ENCODE measurements at places on chromosomes 1 and 21.

DNA sequence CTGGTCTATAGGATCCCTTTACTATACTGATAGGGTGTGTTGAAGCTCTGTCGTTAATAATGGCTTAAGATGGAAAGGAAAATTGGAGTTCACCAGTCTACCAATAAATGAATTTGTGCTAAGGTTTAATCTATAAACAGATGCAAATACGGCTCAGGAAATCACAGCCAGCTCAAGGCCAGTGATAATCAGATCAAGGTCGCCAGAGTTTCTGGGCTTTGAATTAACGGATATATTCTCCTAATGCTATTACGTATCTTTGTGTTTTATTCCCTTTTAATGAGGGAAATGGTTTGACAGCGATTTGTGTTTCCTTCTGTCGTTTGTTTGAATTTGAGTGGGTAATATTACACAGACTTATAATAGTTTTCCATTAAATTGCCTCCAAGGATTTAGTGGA lies 279.6 kb downstream of the BACH1 start:
- no peak for DNase-seq

GRCh38 chr1:171611306-171611705 lies 10.7 kb upstream of the MYOCOS start:
- DNase-seq = no peak

DNA sequence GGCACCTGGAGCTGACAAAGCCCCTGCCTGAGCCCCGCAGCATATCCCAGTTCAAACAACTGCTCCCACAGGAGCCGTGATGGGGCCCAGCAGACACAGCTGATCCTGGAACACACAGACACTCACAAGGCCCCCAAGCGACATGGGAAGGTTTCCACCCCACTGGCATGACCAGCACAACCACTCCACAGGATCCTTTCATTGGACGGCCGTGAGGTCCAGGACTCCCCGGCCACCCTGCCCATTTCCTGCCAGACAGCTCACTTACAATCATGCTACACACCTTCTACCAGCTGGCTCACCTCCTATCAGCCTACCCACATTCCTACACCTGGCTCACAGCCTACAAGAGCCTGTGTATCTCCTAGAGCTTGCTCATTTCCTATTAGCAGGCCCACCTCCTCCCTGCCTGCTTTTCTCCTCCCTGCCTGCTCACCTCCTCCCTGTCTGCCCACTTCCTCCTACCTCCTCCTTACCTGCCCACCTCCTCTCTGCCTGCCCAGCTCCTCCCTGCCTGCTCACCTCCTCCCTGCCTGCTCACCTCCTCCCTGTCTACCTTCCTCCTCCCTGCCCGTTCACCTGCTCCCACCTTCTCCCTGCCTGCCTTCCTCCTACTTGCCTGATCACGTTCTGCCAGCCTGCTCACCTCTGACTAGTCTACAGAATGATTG lies 73.9 kb downstream of the MATN1 start:
- no peak for DNase-seq

DNA sequence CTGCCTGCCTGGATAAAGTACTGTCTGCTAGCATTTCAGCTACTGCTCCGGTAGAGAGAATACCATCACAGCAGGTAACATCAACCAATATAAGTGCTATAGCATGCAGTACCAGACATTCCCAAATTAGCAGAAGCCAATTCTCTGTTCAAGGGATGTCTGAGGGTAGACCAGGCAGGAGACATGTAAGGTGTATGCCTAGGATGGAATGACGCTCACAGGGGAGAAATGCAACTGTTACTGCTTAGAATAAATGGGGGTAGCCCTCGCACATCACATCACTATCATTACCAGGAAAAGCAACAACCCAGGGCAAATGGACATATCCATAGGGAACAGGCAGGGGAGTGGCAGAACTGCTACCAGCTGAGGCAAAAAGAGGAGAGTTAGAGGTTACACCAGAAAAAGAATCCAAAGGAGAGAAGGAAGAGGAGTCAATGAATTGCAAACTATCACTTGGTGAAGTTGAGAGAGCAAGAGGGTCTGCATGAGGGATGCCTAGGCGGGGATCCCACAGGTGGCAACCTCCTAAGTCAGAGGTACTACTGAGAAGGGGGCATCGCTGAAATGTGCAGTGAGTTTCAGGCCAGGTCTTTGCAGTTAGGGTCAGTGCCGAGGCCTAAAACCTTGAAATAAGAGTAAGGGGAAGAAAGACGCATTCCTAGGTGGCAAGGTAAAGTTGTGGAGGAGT lies 1.1 kb downstream of the UBE2Q1 start:
- no peak for DNase-seq

- DNase-seq = no peak
Measured at GRCh38 chr1:67431156-67431765, 1.1 kb upstream of the SERBP1 start.

DNA sequence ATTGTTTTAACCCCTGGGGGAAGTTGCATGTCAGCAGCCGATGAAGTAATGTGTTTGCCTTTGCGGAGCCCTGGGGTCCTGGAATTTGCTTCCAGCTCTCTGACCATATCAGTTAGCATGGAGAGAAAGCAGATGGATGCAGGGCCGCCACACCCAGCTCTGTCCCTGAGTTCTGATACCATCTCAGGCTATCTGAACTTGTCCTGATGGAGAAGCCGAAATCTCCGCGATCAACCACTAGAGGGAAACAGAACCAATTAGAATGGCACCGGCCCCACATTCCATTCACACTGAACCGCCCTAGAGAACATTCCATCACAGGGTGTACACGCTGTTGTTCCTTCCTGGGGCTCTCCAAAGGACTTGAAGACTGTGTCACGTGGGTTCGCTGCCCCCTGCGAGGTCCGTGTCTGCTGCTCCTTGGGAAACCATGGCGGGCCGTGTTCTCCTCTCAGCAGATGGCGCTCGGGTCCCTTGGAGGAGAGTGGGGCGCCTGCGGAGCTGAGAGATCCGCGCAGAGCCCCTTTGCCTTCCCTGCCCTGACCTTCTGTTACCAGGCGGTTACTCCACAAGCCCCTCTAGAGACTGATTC lies 75.4 kb downstream of the ABCA4 start:
- no peak for DNase-seq

- DNase-seq = no peak
Measured at GRCh38 chr1:156481527-156481926, 19.0 kb downstream of the MEF2D start.

DNA sequence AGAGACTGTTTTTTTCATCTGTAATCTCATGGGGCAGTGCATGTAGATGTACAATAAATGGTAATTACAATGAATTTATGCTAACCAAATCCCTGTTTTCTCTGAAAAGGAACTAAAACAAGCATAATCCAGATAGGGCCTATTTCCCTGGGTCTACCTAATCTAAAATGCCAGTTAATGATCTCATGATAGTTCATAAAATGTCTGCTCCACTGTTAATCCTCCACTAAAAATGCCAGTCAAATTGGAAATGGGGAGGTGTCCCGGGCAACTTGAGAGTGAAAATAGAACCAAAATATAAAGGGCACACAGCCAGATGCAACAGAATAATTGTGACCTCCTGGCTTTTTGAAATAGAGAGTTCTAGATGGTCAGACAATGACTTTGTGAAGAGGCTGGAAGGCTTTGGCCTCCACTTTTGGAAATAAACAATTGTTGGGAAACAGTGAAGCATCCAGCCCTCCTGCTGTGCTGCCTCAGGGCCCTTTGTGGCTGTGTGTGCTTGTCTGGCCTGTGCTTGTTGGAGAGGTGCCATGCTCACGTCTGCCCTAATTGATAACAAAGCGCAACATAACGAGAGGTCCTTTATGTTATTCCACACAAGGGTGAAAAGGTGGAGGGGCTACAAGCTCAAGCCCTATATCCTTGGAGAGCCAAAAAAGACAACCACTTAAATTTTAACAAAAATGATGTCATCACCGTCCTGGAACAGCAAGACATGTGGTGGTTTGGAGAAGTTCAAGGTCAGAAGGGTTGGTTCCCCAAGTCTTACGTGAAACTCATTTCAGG lies 97.7 kb downstream of the ATP5PO start:
- no peak for DNase-seq

DNA sequence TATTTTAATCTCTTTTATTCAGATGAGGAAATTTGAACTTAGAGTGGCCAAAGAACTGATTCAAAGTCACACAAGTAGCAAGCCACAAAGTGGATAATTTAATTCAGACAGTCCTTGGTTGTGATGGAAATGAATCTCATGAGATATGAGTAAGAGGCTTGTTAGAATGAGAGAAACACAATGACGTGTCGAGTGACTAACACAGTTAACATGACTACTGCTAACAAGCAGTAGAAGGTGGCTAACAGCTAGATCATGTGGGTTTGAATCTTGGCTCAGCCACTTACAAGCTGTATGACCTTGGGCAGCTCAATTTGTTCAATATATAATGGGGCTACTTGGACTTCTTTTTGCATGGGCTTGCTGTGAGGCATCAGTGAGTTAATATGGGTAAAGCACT lies 104.5 kb upstream of the LMO4 start:
- DNase-seq = no peak

DNA sequence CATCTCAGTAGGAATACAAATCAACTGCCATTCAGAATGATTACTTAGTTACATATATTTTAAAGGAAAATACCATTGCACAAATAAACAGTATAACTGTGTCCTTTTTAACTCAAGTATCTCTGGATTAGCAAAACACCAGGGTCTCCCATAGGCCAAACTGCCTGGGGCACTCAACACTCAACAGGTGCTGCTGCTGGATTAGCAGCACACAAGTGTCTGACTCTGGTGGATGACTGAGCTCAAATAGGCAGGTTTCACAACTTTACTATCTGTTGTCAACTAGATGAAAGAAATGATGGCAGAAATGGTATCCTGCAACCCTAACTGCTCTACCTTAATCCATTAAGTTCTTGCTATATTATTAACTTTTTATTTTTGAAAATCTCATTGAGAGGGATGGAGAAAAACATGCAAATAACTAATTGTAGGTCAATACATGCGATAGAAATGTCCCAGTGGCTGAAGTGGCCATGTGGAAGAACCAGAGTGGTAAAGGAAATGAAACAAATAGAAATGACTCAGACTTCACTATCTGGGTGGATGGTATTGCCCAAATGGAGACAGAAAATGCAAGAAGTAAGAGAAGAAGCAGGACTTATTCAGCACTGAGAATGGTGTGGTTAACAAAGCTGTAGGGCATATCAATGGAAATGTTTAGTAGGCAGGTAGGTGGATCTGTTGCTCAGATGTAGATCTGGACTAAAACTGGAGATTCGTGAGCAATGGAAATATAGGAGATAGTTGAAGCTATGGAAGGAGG lies 90.8 kb upstream of the CCDC190 start:
- DNase-seq = no peak

- DNase-seq = no peak
Measured at GRCh38 chr21:41895643-41896493, 16.7 kb upstream of the PRDM15 start.

- DNase-seq = no peak
Measured at GRCh38 chr21:15197696-15198095, 132.9 kb upstream of the NRIP1 start.

DNA sequence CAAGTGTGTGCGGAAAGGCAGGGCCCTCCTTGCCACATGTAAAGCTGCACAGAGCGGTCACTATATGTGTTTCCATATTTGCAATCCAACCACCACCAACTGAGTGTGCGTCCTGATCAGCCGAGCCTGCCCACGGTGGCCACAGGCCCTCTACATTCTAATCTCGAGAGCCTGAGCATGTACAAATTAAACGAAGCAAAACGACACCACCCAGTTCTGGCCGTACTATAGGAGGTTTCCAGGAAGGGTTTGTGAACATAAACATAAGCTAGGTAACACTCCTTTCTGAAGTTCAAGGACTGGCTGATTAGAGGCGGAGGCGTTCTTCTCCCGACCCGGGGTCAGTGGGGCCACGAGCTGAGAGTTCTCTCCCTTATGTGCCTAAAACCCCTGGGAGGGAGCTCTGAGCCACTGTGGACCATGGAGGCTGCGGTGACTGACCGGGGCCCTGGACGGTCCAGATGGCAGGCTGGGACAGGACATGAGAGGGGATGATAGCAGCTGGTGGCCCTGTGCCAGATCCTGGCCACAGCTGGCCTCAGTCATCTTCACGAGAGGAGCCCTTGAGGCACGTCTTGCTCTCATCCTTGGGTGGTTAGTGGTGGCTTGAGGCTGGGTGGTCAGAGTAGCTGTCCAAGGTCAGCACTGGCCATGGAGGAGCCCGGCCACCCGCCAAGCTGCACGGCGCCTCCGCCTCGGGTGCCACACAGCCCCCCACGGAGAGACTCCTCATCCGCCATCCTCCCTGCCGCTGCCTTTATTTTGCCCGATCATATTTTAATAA lies 39.1 kb upstream of the TRAPPC10 start:
- DNase-seq = no peak

- no peak for DNase-seq
Measured at GRCh38 chr1:54685335-54685905, 30.2 kb upstream of the TTC4 start.

GRCh38 chr1:179146911-179147310 lies 65.0 kb downstream of the TOR3A start:
- no peak for DNase-seq

DNA sequence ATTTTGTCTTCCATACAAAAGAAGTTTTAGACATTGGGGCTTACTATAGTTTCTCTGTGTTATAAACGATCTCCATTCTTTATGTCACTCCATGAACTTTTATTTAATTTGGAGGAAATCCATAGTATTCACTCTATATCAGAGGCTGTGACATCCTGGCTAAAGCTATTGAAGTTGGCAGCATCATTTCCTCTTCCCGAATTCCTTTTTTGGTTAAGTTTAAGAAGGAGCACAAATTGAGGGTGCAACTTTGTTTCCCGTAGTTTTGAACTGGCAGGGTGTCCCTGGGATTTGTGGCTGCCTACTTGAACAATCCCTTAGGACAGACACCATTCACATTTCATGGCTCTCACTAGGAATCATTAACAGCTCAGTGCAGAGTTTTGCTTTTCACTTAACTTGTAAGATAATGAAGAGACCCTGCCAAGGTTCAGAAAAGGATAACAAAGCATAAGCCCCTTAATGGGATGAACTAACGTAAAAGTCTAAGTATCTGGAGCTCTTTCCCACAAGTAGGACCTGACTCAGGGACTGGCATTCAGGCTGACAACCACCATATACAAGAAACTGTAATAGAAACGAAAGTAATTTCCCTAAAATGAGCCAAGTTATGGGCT lies 13.9 kb downstream of the S1PR1 start:
- DNase-seq = no peak

GRCh38 chr1:78048446-78048845 lies 2.7 kb downstream of the GIPC2 start:
- DNase-seq = no peak

GRCh38 chr1:233509526-233509925 lies 104.4 kb upstream of the KCNK1 start:
- no peak for DNase-seq

- no peak for DNase-seq
Measured at GRCh38 chr1:184665360-184665759, 89.3 kb downstream of the EDEM3 start.

Measured in activated naive CD8-positive, alpha-beta T cell treated with anti-CD3 and anti-CD28 coated beads, Interleukin-2, amount 50 U/mL, for 16 hours (primary cell).